ENCODE measurements at places on chromosomes 1 and 21.

DNA sequence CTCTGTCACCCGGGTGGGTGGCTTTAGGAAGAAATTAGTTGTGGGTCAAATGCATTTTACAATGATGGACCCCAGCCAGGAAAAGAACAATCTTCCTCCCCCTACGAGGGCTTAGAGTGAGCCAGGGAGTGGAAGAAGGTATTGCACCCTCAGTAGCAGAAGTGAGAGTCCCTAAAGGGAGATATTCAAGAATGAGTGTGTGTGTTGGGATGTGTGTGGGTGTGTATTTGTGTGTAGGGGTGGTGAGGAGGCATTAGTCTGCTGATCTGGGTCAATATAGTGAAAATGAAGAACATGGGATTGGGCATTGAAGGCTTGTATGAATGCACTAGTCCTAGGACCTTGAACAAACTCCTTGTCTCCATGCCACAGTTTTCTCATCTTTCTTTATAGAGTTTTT, 85.2 kb upstream of the RUNX1 start:
- DNase-seq, result no peak

DNA sequence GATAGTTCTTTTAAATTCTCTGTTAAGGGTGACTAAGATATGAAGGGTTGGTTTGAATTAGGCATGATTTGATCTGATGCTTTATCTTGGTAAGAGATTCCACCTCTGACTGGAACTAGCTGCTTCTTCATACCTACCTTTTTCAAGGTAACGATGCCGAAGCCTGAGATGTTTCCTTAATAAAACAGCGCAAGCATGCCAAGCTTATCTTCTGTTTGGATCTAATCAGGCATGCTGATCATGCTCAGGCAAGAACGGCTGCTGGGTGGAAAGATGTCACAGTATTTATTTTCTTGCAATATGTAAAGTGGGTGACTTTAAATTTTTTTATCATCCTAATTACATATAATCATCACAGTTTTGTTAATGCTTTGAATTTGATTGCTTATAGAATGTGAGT, 148.7 kb downstream of the ADGRL2 start:
- DNase-seq, result no peak

- DNase-seq, result no peak
Measured at GRCh38 chr1:191498318-191498717, 659.9 kb upstream of the RGS18 start.

- DNase-seq, result no peak
Measured at GRCh38 chr1:61370177-61370912, 288.0 kb downstream of the NFIA start.

GRCh38 chr1:183543619-183544204, 46.5 kb downstream of the NCF2 start:
- no peak for DNase-seq

- no peak for DNase-seq
Measured at GRCh38 chr1:155106862-155107261, 20.8 kb upstream of the EFNA1 start.

- no peak for DNase-seq
Measured at GRCh38 chr1:36576118-36576517, 93.4 kb upstream of the CSF3R start.

DNA sequence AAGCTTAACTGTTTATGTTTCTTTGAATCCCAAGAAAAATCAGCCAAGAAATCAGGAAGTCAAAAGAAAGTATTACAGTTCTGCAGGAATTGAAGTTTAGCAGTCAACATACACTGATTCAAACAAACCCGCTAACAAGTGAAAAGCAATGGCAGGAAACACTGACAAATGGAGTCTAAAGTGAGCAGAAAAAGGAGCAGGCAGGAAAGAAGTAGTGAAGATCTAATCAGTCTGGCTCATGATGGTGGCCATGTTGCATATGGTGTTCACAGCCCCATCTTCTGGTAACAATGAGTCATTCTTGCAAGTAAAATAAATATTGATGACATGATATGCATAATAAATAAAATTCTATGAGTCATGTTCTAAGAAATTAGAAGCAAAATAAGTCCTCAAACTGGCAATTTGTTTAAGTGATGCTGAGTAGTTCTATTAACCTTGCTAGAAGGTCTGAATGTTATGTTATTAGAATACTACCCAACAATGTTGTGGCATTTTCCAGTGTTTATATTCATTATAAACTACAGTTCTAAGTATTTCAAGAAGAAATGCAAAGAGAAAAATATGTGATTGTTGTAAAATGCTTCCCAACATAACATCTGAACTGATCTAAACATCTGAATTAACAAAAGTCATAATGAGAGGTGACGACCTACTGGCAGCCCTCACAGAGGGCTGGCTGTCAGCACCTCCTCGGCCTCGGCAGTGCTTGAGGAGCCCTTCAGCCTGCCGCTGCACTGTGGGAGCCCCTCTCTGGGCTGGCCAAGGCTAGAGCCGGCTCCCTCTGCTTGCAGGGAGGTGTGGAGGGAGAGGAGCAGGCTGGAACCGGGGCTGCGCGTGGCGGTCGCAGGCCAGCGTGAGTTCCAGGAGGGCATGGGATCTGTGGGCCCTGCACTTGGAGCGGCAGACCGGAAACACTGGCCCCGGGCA, 5.7 kb upstream of the ACBD6 start:
- no peak for DNase-seq

DNA sequence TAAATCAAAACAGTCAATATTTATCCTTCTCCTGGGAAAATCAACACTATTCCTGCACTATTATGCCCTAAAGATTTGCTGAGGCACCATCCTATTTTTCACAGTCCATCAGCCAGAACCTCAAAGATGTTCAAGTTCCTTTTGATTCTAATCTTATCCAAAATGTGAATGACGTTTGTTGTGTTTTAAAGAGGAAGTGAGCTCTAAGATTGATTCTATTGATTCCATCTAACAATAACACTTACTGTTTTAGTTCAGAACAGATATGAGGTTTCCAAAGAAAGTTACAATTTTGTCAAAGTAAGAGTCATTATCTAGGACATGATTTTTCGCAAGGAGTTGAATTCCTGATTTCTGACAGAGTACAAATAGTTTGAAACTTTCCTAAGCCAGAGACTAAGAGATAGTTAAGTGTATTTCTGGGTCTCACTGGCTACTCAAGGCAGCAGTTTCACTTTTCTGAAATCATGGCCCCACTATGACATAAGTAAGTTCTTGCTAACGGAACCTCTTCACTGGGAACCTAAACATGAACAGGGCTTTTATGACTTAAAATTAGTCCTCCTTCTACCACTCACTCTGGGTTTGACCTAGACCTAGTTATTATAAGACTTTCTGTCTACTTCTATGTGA, 84.7 kb downstream of the LHX9 start:
- DNase-seq, result no peak
